ENCODE measurements at places on chromosomes 1 and 21. TPM values are rescaled to one million over a fixed set of nuclear protein-coding genes. Genes with fewer than 3 reads are reported as not detected.

Gene INAVA
- total RNA-seq, result 0.18 TPM

Gene PGLYRP3
- total RNA-seq, result not detected

Gene AIM2
- total RNA-seq, result not detected

Gene PAQR6
- total RNA-seq, result 0.28 TPM

Gene TARBP1
- total RNA-seq, result 21.6 TPM

Gene SAMD11
- total RNA-seq, result 36.6 TPM

Gene TEX50
- total RNA-seq, result not detected

Gene CR1L
- not detected for total RNA-seq

All from smooth muscle cell of bladder (primary cell).